ENCODE measurements at places on chromosomes 2 and 18.

DNA sequence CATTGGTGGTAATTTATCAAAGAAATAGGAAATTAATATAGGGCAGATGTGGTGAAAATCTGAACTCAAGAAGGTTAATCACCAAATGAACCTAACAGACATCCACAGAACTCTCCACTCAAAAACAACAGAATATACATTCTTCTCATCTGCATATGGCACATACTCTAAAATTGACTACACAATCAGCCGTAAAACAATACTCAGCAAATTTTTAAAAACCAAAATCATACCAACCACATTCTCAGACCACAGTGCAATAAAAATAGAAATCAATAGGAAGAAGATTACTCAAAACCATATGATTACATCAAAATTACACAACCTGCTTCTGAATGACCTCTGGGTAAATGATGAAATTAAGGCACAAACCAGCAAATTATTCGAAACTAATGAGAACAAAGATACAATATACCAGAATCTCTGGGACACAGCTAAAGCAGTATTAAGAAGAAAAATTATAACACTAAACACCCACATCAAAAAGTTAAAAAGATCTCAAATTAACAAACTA, 31.0 kb downstream of the RBM43 start:
- DNase-seq = no peak

DNA sequence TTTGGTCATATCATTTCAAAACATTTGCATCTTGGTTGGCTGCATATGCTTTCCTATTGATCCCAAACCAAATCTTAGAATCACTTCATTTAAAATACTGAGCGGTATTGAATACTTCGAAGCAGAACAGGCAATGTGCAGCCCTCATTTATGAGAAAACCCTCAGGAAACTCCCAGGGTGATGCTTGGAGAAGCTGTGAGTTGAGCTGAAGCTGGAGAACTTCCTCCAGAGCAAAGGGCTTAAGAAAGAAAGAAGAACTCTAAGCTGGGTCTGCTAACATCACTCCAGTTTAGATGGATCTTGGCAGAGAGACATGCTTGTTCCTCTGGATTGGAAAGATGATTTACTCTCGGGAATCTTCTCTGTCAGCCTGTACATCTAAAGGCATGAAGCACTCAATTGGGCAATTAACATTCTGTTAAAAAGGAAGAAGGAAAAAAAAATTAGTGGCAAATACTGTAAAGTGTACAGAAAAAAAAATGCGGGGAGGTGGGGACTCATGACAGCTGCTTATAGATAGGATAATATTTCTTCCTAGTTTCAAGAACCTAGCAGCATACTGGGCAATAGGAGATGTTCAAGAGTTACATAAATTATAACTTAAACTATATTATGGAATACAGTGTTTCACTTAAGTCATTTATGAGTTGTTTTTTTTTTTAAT, 49.5 kb downstream of the ATIC start:
- DNase-seq = no peak

GRCh38 chr2:12399240-12399639, 317.5 kb upstream of the TRIB2 start:
- DNase-seq = no peak

DNA sequence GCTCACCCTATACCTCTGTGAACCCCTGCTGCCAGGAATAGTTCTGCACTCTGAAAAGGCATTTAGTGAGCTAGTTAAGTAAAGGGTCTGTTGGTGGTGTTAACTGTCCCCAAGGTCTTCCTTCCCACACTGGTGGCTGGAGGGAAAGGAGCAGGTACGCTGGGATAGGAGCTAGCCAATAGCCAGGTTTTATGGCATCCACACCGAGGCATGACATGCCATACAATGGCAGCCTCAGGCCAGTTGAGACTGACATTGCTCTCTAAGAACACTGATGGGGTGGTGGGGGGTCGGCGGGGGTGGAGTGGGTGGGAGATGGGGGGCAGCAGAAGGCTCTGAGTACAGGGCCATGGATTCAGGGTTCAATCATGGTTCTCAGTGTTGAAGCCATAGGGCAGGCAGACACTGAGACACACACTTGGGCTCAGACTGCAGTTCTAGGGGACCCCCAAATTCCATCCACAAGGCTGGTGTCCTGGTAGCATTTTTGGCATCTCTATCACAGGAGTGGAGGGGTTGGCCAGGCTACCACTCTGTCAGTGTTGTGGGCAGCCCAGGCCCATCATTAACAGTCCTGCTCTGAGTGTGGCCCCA, 136.0 kb downstream of the CTIF start:
- no peak for DNase-seq

DNA sequence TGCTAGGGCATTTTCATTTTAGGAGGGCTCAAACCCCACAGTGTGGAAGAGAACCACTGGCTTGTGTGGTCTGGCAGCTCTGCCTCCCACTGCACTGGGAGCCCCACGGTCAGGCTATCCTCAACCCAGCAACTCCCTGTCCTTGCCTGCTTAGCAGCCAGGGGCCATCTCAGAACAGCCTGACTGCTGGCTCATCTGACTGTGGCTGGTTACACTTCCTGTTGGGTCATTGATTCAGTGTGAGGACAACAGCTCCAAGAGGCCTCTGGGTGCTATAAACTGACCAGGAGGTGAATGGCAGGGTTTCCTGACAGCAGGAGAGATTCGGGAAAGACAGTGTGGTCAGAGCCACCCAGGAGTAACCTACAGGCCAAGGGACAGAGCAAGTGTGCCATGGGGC, 40.1 kb downstream of the AMER3 start:
- no peak for DNase-seq

GRCh38 chr2:147081831-147082230, 763.0 kb upstream of the ACVR2A start:
- DNase-seq = no peak

DNA sequence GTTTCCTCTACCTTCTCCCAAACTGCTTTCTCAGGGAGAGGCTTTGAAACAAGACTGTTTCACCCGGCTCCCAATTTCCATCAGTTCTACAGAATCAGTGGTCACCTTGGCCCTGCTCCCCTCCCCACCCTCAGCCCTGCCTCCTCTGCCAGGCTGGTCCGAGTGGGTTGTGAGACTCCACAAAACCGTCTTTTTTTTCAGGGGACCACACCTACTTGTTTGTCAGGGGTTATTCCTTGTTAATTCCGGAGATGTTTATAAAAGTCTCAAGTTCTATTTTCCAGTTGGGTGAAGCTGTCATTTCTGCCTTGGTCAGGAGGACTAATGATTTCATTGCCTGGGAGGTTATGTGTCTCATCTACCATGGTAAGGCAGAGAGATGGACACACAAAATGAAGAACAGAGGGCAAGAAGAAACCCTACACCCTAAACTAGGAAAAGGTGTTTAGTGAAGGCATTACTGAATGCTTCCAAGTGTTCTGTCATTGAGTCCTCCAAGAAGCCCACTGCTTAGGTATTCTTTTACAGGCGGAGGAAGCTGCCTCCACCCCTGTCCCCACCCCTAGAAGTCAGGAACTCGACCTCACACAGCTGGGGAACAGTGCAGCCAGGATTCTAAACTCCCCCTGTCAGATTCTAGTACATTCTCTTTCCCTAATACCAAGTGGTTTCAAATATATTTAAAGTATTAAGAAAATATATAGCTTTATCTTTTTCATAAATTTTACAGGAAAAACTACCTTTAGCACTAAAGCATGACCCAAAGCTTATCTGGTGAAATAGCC, 46.3 kb downstream of the COPS8 start:
- no peak for DNase-seq

DNA sequence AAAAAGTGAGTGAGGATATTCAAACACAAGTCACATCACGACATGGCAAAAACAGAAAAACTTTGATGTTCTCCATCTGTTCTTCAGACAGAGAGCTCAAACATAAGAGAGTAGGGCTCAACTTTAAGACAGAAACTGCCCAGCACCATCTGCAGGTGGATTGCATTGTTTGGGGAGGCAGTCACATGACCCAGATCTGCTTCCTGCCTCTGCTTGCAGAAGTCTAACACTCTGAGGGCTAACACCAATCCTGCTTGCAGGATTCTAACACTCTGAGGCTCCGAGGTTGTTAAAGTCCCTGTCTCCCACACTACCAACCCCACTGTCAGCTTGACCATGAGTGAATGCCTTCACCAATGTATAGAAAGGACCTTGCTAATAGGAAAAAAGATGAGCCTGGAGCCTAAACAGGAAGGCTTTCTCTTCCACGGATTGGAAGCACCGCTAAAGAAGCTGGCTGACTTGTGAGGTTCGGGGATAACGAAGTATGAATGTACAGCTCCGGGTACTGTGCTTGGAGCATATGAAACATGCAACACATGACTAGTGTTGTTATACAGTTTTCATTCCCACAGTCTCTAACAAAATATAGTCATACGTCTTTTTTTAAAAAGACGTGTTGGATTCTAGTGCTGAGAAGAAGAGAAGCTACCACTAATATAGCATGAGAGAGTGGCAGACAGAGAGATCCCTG, 176.6 kb upstream of the CREB1 start:
- DNase-seq = no peak

GRCh38 chr18:52465391-52465790, 125.4 kb downstream of the DCC start:
- DNase-seq = no peak

- no peak for DNase-seq
Measured at GRCh38 chr2:174465327-174465726, 21.5 kb downstream of the GPR155 start.

Measured in kidney glomerular epithelial cell (primary cell).